Activated T-helper 2 cell treated with anti-CD3 and anti-CD28 coated beads, Interferon-gamma antibody, Interleukin-2, Interleukin-4, amounts not matched to agents 10 μg/mL and 5 μg/mL and 100 μg/mL, durations not matched to agents 14 hours and 24 hours and 36 hours (primary cell): ENCODE measurements at places on chromosomes 16 and 17. TPM values are rescaled to one million over a fixed set of nuclear protein-coding genes. Genes with fewer than 3 reads are reported as not detected.
A peak's percentile ranks its signal among the peaks of the same experiment; 100 is the strongest.

GRCh38 chr17:19558946-19559345, 25.3 kb downstream of the SLC47A1 start:
- H3K27me3 ChIP-seq = peaks cover 9% of the 10 kb centered on the region
- no peak overlapping the region for H3K27ac ChIP-seq
- no peaks in the 10 kb centered on the region for H3K36me3 ChIP-seq
- H3K4me3 ChIP-seq = no peak overlapping the region
- DNase-seq = no peak

DNA sequence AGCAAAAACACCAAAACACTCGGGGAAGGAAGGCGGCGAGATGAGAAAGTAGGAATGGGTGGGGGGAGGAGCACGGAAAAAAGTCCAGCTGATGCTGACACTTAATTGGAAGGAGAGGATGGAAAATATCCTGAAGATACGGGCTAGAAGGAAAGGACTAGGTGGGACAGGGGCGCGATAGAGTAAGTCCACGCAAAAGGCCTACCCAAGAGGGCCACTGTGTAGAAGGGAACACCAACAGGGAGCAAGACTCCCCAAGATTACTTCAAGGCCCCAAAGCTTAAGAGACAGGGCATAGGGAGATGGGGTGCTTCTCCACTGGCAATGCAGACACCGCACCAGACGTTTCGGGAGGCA, 736 bp downstream of the APPBP2 start:
- H3K36me3 ChIP-seq = peaks cover 19% of the 10 kb centered on the region
- no peak for DNase-seq
- peak overlapping the region; percentile 92 for H3K27ac ChIP-seq
- H3K27me3 ChIP-seq = no peaks in the 10 kb centered on the region
- H3K4me1 ChIP-seq = peaks cover 29% of the 10 kb centered on the region

GRCh38 chr17:49484588-49484987, 10.5 kb upstream of the NGFR start:
- peaks cover 43% of the 10 kb centered on the region for H3K27me3 ChIP-seq
- H3K4me1 ChIP-seq = no peaks in the 10 kb centered on the region
- DNase-seq = no peak
- no peak overlapping the region for H3K4me3 ChIP-seq
- no peak overlapping the region for H3K27ac ChIP-seq
- H3K36me3 ChIP-seq = no peaks in the 10 kb centered on the region

The CD300LF gene
- total RNA-seq = not detected in 2 replicates

The C16orf96 gene
- total RNA-seq = 0.05 TPM in 1 of 2 replicates, not detected in the other
